Right ventricle myocardium superior (tissue), 1 donor: ENCODE measurements at places on chromosomes 2 and 18.
A peak's percentile ranks its signal among the peaks of the same experiment; 100 is the strongest.

DNA sequence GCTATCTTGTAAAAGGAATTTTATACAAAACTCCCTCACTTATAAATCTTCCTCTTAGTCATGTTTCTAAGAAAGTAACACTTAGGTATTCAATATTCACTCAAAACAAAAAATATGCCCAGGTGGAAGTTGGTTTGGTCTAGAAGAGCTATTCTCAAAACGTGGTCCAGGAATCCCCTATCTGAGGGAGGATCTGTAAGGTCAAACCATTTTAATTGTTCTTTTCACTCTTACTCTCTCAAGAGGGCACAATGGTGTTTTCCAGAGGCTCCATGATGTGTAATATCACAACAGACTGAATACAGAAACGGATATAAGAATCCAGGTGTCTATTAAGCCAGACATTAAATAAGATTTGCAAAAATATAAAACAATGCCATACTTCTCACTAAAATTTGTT is 9.9 kb downstream of the MOB1A start:
- DNase-seq: no peak

GRCh38 chr2:127175041-127175721 is 44.9 kb downstream of the CYP27C1 start:
- DNase-seq: peak; percentile 74

GRCh38 chr2:236916181-236916580 is 169.5 kb upstream of the COPS8 start:
- DNase-seq: no peak

DNA sequence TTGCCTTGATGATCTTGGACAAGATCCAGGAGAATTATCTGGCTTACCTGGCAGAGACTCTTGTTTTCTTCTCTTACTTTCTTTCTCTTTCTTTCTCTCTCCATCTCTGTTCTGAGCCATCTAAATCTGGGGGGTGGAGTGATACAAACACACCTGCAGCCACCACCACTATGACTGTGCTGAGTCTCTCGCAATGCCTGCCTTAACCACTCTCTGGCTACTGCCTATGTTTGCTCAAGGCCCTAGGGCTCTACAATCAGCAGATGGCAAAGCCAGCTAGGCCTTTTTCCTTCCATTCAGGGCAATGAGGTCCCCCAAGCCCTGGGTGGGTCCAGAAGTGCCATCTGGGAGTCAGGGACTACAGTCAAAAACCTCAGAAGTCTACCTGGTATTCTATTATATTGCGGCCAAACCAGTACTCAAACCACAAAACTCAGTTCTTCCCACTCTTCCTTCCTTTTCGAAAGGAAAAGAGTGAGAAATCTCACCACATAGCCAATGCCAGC is 978.9 kb upstream of the NXPH2 start:
- DNase-seq: no peak

DNA sequence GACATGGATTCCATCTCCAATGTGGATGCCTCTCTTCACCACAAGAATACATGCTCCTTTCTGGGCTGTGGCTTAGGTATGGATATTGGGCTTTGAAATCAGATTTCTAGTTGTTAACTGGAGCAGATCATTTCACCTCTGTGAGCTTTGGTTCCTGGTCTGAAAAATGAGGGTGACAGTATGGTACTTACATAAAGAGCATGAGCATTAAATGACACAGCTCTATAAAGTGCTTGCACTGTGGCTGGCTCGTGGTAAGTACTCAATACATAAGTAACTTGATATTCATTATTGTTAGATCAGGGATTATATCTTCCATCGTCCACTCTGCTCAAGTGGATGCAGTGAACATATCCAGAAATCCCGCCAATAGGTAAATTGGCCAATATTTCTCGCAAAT is 33.4 kb downstream of the ARHGAP25 start:
- DNase-seq: no peak
